Suprapubic skin (tissue), 4 donors: ENCODE measurements at places on chromosomes 3 and 15.

DNA sequence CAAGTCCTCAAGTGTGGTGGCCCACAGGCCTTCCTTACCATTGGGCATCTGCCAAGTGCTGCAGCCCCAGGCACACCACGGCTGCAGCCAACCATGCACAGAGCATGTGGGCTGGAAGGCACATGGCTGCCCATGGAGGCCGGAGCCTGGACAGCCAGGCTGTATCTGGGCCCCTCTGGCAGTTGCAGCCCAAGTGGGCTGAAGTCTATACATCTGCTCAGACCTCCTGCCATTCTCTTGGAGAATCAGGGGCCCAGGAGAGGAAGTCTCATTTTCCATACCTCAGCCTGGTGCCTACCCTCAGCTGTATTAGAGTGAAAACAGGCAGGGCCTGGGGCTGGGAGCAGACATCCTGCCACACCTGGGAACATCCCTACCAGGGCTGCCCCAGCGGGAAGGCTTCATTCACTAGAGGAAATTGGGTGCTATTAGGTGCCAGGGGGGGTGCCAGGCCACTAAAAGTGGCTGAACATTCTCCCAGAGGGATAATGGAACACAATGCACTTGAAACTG lies 48.0 kb upstream of the SLCO2A1 start:
- DNase-seq: no peak

DNA sequence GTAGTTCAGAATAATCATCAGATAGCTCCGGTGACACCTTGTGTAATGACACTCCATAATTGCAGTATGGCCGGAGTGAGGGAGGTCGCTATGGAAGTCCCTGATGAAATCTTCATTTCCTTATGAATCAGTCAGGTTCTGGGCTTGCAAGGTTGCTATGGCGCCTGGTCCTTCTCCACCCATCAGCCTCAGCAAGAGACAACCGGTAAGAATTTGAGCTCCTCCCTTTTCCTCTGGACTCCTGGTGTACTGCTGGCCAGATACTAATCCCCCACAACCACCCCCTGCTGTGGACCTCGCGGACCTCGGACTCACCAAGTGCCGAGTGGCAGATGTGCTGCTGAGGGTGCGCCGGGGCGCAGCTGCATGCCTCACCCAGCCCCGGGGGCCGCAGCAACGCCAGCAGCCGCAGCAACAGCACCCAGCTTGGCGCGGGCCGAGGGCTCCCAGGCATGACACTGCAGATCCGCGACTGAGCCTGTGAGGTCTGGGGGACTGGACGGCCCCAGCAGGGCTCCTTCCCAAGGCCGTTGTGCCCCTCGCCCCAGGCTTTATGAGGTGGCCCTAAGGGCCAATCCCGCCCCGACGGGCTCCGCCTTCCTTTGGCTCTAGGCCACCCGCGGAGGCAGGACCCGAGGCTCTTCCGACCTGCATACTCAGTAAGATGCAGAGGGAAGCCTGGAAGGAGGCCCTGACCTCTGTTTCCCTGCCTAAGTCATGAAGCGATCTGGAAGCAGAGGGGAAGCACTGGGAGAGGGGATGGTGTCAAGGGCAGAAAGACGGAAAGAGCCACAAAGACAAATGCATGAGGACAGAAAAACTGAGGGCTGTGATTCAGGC lies at the start of gene TIMP4:
TIMP4 (minus strand) TSS at position 526 of the 840 bp plus-strand sequence; CDS start at position 454, 72 bp downstream.
- peak; percentile 76 for DNase-seq

DNA sequence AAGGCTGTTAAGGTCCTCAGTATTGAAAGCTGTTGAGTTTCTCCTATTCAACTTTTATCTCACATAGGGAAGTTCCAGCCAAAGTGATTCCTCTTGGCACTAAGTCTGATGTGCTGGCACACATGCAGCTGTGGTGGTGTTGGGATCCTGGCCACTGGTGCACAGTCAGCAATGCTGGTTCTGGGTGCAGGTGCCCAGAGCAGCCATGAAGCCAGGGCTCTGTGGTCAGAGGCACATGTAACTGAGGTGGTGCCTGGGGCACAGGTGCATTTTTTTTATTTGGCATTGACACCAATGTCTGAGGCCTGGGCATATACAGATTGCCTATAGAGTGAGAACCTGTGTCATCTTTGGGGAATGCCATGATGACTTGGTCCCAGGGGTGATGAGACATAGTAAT lies 271.4 kb downstream of the POLQ start:
- DNase-seq: no peak

DNA sequence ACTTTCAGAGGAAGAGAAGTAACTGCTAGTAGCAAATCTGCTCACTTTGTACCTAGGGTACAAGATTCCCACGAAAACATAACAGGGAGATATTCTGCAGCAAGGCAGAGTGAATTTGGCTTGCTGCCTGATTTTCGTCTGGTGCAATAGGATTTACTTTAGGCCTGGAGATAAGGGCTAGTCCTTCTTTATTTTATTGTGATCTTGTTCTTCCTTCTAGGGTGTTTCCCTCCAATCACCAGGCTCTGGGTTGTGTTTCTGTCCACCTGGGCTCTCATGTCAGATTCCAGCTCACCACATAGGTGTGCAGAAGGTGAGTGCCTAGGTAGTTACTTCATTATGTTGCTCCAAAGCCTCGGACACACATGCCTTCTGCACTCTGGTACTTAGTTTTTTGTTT lies 211.8 kb upstream of the RGMA start:
- no peak for DNase-seq

DNA sequence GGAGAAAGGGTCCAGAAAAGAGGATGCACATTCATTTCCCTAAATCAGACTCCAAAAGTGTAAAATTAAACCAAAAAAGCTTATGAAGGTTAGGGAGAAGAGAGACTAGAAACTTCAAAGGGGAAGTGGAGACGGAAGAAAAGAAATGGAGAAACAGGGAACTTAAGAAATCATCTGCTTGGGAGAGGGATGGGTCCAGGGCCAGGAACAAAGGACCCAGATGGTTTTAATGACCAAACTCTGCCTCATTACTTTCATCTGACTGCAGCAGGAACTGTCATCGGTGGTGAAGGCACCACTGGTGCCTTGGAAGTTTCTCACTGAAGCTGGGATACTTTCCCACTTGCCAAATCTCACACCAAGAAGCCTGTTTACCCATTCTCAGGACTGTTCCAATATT lies 70.5 kb upstream of the SLC4A7 start:
- no peak for DNase-seq

GRCh38 chr3:105394177-105394576 lies 27.5 kb downstream of the ALCAM start:
- DNase-seq: no peak

DNA sequence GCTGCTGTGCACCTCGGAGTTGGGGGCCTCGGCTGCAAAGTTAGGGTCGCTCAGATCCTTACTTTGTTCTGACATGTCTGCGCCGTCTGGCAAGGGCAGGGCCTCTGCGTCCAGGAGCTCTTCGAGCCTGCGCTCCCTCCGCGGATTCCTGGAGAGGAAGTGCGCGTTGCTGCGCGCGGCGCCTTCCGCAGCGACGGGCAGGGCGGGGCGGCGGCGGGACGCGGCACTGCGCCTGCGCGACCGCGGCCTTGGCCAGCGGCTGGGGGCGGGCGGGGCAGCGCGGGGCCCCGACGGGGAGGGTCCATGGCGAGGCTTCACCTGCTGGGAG lies at the start of gene NDN:
NDN (minus strand) TSS at position 163 of the 328 bp plus-strand sequence; CDS start at position 75, 88 bp downstream.
- peak; percentile 52 for DNase-seq

- DNase-seq: no peak
Observed at GRCh38 chr3:70829092-70829491, 516.7 kb upstream of the MDFIC2 start.

DNA sequence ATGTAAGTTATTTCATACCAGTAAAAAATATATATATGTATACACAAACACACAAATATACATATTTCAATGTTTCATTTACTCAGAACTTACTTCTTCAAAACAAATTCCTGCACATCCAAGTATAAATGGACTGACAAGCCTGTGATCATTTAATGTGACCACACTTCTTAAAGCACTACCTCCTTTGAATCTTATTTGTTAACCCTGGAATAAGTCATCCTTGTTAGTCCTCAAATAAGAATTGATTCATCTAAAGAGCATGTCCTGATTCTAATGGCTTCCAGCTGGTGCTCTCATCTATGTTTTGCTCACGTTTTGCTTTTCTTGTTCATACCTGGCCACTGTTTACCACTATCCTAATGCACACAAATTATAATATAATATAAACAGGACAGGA lies 103.9 kb upstream of the UBP1 start:
- DNase-seq: no peak

DNA sequence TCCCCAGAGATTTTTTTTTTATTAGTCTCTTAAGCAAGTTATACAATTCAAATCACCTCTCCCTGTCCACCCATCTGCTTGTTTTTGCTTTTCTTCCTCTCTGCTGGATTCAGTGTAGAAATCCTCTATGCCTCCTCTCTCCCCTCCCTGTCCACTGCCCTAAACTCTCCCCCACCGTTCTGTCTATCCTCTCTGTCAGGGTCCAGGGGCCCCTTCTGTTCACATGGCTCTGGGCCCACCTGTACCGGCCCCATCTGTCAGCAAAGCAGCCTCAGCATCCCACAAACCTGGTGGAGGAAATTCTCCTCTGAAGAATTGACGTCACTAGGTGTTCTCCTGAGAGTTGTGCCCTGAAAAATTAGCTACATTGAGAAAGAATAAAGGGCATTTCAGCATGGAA lies 137.6 kb upstream of the CMC1 start:
- DNase-seq: no peak

- no peak for DNase-seq
Observed at GRCh38 chr3:181265750-181266333, 276.3 kb upstream of the DNAJC19 start.

GRCh38 chr3:117499189-117499870 lies 789.8 kb downstream of the TUSC7 start:
- no peak for DNase-seq

- DNase-seq: no peak
Observed at GRCh38 chr3:63344661-63345060, 66.6 kb downstream of the SYNPR start.

DNA sequence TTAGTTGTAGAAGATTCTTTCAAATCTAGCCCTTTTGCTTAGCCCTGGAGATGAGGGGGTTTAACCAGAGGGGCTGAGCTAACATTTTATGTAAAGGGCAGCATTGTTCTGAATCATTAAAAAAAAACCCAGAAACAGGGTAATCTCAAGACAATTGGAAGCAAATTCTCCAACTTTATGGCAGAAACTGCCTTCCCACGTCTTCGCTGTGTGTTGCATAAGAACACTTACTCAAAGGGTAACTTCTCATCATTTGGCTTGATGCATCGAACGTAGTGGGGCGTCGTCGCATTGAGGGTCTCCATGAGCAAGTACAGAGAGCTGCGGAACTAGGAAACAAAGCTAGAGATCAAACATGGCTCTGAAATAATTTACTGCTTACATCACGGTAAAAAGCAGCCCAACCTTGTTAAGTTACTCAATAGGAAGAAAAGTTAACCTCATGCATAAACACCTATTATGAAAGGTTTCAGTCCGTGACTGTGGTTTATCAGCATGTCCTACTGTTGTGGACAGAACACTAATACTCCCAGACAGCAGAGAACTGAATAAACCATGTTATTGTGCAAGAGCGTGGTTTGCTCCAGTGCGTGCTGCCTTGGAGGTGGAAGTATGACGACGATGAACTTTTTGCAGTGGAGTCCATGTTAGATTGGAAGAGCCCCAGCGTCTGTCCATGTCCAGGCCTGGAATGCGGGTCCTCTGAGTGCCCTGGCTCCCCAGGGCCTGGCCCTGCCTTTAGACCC lies 48.7 kb downstream of the MYO5C start:
- DNase-seq: no peak

GRCh38 chr15:74841891-74842373 lies 1.0 kb downstream of the ULK3 start:
- no peak for DNase-seq

DNA sequence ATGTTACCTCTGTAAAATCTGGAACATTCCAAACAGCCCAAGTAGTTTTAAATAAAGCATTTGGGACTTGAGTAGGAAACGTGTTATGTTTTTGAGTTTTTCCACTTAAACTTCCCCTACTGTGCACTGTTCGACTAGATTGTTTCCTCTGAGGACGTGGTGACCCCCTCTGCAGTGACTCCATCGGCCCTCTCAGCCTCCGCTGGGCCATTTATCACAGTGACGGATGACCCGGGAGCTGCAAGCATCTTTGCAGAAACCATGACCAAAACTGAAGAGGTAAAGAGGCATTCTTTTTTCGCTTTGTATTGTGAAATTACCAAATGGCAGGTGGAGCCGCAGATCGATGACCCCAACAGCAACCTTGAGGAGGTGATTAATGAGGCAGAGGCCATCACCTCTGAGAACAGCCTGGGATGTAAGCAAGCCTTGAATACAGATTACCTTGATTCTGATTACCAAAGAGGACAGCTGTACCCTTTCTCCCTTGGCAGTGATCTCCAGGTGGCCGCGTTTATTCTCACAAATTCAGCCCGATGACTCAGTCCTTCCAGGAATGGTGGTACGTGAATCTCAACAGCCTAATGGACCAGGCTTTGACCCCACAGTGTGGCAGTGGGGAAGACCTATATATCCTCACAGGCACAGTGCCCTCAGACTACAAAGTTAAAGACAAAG lies 79.1 kb upstream of the FAN1 start:
- no peak for DNase-seq

GRCh38 chr15:48855501-48856440 lies 22.2 kb upstream of the EID1 start:
- DNase-seq: no peak

GRCh38 chr15:26844901-26845300 lies 22.0 kb upstream of the GABRA5 start:
- DNase-seq: no peak

DNA sequence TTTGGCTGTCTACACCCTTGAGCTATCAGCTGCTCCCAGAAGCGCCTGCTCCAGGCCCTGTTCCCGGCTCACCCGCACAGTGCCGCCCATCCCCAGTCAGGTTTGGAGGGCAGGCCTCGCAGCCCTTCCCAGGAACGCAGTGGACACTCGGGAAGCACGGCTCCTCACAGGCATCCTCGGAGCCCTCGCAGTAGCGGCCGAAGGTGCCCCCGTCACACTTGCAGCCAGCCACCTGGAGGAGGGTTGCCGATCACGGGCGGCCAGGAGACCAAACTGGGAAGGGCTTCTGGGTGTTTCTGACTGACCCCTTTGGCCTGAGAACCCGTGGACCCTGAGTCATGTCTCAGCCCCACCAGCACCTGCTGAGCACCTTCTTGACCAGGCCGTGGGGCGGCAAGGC lies 33.4 kb downstream of the MUC20 start:
- DNase-seq: no peak
